Hindlimb muscle (tissue), 1 donor: ENCODE measurements at places on chromosomes 4 and X. TPM values are rescaled to one million over a fixed set of nuclear protein-coding genes. Genes with fewer than 3 reads are reported as not detected.

DNA sequence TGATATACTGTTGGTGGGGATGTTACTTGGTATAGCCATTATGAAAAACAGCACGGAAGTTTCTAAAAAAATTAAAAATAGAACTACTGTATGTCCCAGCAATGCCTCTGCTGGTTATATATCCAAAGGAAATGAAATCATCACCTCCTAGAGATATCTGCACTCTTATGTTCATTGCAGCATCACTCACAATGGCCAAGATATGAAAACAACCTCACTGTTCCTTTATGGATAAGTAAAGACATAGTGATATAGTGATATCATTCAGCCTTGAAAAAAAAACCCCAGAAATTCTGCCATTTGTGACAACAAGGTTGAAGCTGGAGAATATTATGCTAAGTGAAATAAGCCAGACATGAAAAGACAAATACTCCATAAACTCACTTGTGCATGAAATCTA lies 543.8 kb upstream of the SLIT2 start:
- no peak for DNase-seq

GRCh38 chr4:12126474-12126873 lies 697.8 kb upstream of the HS3ST1 start:
- DNase-seq = no peak

- DNase-seq = peak; percentile 98
These were observed at the start of gene ADD1 for GRCh38 chr4:2843263-2843940. ADD1 (plus strand) TSS chr4:2843844; CDS start chr4:2875916, 32,072 bp downstream.

GRCh38 chr4:81405900-81406401 lies 65.8 kb downstream of the RASGEF1B start:
- peak; percentile 71 for DNase-seq

GRCh38 chrX:23332101-23332887 lies 2.4 kb upstream of the PTCHD1 start:
- DNase-seq = no peak

GRCh38 chrX:38293741-38294140 lies 33.6 kb downstream of the RPGR start:
- peak; percentile 7 for DNase-seq

GRCh38 chr4:3834663-3835521 lies 68.7 kb downstream of the ADRA2C start:
- DNase-seq = no peak

The WNK3 gene
- polyA plus RNA-seq = 2.0 TPM

The FAM9A gene
- not detected for polyA plus RNA-seq

The ALB gene
- polyA plus RNA-seq = 3.3 TPM

The IRS4 gene
- not detected for polyA plus RNA-seq

The EVC2 gene
- polyA plus RNA-seq = 4.0 TPM

The SLITRK4 gene
- 3.0 TPM for polyA plus RNA-seq

The NEXMIF gene
- polyA plus RNA-seq = 0.27 TPM

The IL2RG gene
- 1.8 TPM for polyA plus RNA-seq
